ENCODE measurements at places on chromosomes 6 and 20. TPM values are rescaled to one million over a fixed set of nuclear protein-coding genes. Genes with fewer than 3 reads are reported as not detected.

KCNQ2 gene
- total RNA-seq = not detected

MRPL2 gene
- 11.3 TPM for total RNA-seq

ADTRP gene
- total RNA-seq = 0.87 TPM

DEFB115 gene
- total RNA-seq = not detected

ENPP5 gene
- total RNA-seq = not detected

NOTCH4 gene
- 9.1 TPM for total RNA-seq

ZSCAN31 gene
- 9.1 TPM for total RNA-seq

PI3 gene
- total RNA-seq = not detected

ZNF334 gene
- total RNA-seq = 0.40 TPM

Data from lung microvascular endothelial cell (primary cell).